ENCODE measurements at places on chromosomes 6 and 20. TPM values are rescaled to one million over a fixed set of nuclear protein-coding genes. Genes with fewer than 3 reads are reported as not detected.

FGD2 gene
- 0.16 TPM for total RNA-seq

PPIL4 gene
- 29.5 TPM for total RNA-seq

TGM2 gene
- total RNA-seq: 269 TPM

MMP24 gene
- total RNA-seq: 0.71 TPM

CLVS2 gene
- not detected for total RNA-seq

CGA gene
- 0.96 TPM for total RNA-seq

ARFGAP1 gene
- 116 TPM for total RNA-seq

OOEP gene
- total RNA-seq: not detected

PSMF1 gene
- total RNA-seq: 179 TPM

FILIP1 gene
- total RNA-seq: 0.24 TPM

DNA sequence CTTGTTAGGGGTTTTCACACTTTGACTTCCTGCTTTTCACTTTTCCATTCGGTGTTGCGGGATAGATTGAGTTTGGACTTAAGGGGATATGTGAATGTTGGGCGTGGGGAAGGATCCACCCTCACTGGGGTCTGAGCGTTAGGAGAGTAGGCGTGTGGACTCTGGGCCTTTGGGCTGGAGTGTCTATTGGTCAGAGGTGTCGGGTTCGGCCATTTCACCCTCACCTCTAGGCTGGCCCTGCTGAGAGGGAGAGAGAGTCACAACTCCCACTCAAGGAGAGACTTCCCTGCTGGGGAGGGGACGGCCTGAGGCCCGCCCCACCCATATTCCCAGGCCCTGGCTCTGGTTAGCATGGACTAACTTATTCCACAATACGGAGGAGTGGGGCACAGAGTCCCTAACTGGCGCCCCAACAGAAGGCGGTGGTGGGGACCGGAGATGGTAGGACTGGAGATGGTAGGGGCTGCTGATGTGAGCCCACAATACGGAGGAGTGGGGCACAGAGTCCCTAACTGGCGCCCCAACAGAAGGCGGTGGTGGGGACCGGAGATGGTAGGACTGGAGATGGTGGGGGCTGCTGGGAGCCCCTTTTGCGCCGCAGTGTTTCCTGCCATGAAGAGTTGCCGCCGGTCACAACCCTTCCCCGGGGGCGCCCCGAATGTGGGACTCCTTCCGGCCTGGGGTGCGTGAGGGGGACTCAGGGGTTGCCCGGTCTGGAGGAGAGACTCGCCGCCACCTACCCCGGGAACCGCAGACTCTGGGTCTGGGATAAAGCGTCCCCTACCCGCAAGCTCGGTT, 1.4 kb upstream of the PTPRA start:
- H3K36me3 ChIP-seq: 0 out of 2 replicates have a peak, but pooled peaks cover 3% of the 10 kb centered on the region
- H3K4me1 ChIP-seq: peaks cover 71% of the 10 kb centered on the region
- no peaks in the 10 kb centered on the region for H3K27me3 ChIP-seq

DNA sequence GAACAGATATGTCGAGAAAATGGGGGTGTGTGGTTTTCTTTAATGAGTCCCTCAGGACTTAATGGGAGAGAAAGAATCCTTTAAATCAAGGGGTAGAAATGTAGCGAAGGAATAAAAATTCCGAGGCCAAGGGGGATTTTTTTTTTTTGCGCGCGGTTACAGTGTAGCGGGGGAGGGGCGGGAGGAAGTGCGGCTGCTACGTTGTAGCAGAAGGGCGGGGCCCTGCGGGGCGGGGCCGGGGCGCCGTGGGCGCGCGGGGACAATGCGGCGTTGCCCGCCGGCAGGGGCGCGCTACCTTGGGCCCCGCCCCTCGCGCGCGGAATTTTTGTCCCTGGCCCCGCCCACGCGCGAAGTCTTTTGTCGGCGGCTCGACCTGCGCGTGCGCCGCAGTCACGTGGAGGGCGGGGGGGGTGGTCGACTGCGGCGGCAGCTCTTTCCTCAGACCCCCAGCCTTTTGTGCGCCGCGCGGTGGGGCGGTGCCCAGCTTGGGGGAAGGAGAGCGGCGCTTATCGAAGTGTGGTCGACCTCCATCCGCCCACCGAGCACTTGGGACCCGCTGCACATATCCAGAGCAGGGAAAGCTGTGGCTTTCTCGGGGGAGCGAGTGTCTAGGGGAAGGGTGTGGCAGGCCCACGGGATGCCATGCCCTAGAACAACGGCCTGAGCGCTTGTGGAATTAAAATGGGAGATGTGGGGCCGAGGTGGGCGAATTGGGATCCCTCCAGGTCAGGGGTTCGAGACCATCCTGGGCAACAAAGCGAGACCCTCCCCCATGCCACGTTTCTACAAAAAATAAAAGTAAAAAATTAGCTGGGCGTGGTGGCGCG, 1.3 kb downstream of the TUBB start:
- peaks cover 65% of the 10 kb centered on the region for H3K4me1 ChIP-seq
- H3K36me3 ChIP-seq: peaks cover 65% of the 10 kb centered on the region
- H3K27ac ChIP-seq: peak overlapping the region; percentile 91

- no peak overlapping the region for H3K4me3 ChIP-seq
- no peak overlapping the region for H3K27ac ChIP-seq
- no peak for DNase-seq
These were observed 201.6 kb downstream of the ISM1 start for GRCh38 chr20:13422637-13423036.

- no peaks in the 10 kb centered on the region for H3K36me3 ChIP-seq
- H3K27me3 ChIP-seq: peaks cover 9% of the 10 kb centered on the region
- H3K27ac ChIP-seq: no peak overlapping the region
- no peak overlapping the region for H3K4me3 ChIP-seq
- H3K4me1 ChIP-seq: no peaks in the 10 kb centered on the region
- no peak for DNase-seq
These were observed 131.0 kb upstream of the IFNGR1 start for GRCh38 chr6:137349856-137350830.

- H3K4me3 ChIP-seq: no peak overlapping the region
- no peaks in the 10 kb centered on the region for H3K4me1 ChIP-seq
- H3K27me3 ChIP-seq: peaks cover 31% of the 10 kb centered on the region
These were observed 33.2 kb upstream of the SULF2 start for GRCh38 chr20:47818466-47818865.

DNA sequence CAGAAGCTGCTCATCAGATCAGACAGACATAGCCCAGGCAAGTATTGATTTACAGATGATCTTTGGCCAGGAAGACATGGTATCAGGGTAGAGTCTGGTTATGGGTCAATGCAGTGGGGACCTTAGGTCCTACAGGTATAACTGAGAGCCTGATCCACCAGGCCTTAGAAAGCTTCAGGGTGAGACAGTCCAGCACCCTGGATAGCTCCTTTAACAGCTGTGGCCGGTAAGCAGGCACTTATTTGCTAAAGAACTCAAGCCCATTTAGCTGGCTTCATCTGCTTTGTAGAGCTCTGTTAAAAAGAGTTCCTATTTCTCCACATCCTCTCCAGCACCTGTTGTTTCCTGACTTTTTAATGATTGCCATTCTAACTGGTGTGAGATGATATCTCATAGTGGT, 39.6 kb downstream of the ESR1 start:
- DNase-seq: no peak
- no peaks in the 10 kb centered on the region for H3K4me1 ChIP-seq
- no peaks in the 10 kb centered on the region for H3K27me3 ChIP-seq
- no peaks in the 10 kb centered on the region for H3K36me3 ChIP-seq

DNA sequence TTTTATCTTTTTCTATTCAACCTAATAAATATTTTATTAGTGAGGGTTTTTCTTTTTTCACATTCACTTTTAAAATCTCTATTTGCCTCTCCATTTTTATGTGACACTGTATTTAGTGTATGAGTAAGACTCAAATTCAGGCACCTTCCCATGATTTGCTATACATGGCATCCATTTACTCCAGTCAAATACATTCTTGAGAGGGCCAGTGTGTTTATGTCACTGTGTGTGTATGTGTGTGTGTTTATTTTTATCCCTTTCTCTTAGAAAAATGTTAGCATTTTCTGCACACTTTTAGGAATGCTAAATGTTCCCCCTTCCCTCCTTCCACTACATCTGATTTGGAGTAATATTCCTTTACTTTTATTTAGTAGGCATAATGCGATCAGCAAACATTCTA, 290.0 kb downstream of the PACRG start:
- no peaks in the 10 kb centered on the region for H3K36me3 ChIP-seq
- H3K27ac ChIP-seq: no peak overlapping the region
- no peak overlapping the region for H3K4me3 ChIP-seq
- DNase-seq: peak; percentile 45

GRCh38 chr6:127464881-127465459, 5.8 kb upstream of the KIAA0408 start:
- peak; percentile 72 for DNase-seq
- H3K4me3 ChIP-seq: no peak overlapping the region
- H3K27me3 ChIP-seq: peaks cover 2% of the 10 kb centered on the region
- no peaks in the 10 kb centered on the region for H3K36me3 ChIP-seq
- peaks cover 44% of the 10 kb centered on the region for H3K4me1 ChIP-seq
- peak overlapping the region; percentile 61 for H3K27ac ChIP-seq

- H3K4me1 ChIP-seq: peaks cover 13% of the 10 kb centered on the region
- H3K27ac ChIP-seq: no peak overlapping the region
- no peaks in the 10 kb centered on the region for H3K36me3 ChIP-seq
- DNase-seq: no peak
These were observed 371.0 kb upstream of the RUNX2 start for GRCh38 chr6:44957156-44957555.

DNA sequence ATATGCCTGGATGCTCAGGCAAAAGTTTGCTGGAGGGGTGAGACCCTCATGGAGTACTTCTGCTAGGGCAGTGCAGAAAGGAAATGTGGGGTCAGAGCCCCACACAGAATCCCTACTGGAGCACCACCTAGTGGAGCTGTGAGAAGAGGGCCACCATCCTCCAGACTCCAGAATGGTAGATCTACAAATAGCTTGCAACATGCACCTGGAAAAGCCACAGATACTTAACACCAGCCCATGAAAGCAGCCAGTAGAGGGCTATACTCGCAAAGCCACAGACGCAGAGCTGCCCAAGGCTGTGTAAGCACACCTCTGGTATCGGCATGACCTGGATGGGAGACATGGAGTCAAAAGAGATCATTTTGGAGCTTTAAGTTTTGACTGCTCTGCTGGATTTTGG, 60.7 kb upstream of the GJE1 start:
- no peak for DNase-seq
- H3K27me3 ChIP-seq: peaks cover under 1% of the 10 kb centered on the region
- no peak overlapping the region for H3K27ac ChIP-seq
- H3K4me3 ChIP-seq: no peak overlapping the region
- H3K36me3 ChIP-seq: no peaks in the 10 kb centered on the region

- no peaks in the 10 kb centered on the region for H3K27me3 ChIP-seq
- DNase-seq: peak; percentile 81
- H3K4me1 ChIP-seq: peaks cover 73% of the 10 kb centered on the region
These were observed 29.7 kb downstream of the STK35 start for GRCh38 chr20:2131366-2131765.

GRCh38 chr6:145749632-145750031, 14.3 kb upstream of the EPM2A start:
- H3K4me1 ChIP-seq: peaks cover 34% of the 10 kb centered on the region
- H3K4me3 ChIP-seq: peak overlapping the region; percentile 39
- peaks cover 11% of the 10 kb centered on the region for H3K36me3 ChIP-seq
- H3K27ac ChIP-seq: peak overlapping the region; percentile 92
- peak; percentile 89 for DNase-seq

GRCh38 chr6:142926494-142927270, 18.3 kb downstream of the HIVEP2 start:
- H3K27ac ChIP-seq: peak overlapping the region; percentile 94
- peaks cover 53% of the 10 kb centered on the region for H3K4me1 ChIP-seq
- H3K4me3 ChIP-seq: peak overlapping the region; percentile 91

DNA sequence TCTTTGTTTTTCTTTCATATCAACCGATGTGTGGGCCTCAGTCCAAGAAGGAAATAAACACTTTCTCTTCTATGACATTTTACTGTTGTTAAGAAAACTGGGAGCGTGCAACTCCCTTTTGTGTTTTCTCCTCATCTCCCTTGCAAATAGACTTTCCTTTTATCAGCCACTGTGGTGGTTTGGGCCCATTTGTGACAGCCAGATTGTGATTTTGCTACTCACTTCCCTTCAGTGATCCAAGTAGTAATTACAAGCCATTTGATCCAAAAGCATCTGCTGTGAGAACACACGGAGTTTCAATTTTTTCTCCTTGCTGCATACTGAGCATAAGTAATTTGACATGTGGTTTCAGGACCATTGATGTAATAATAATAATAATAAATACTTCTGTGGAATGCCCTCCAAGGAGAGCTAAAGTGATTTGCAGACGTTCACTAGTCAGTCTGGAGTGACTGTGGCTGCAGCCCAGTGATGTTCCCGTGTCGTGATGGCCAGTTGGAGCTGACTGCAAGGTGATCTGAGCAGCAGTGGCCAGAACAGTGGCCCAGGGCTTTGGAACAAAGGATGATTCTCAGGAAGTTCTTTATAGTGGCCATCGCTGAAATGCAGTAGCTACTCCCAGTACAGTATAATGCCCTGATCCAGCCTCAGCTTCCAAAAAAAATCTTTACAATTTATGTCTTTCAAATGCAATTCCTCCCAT, 91.9 kb upstream of the CLDN20 start:
- DNase-seq: peak; percentile 40
- H3K36me3 ChIP-seq: peaks cover 4% of the 10 kb centered on the region
- H3K27ac ChIP-seq: peak overlapping the region; percentile 87

- peak overlapping the region; percentile 84 for H3K4me3 ChIP-seq
- H3K36me3 ChIP-seq: peaks cover 23% of the 10 kb centered on the region
- peak overlapping the region; percentile 93 for H3K27ac ChIP-seq
- H3K27me3 ChIP-seq: no peaks in the 10 kb centered on the region
These were observed 23.1 kb upstream of the MROH8 start for GRCh38 chr20:37202267-37202943.

GRCh38 chr6:34524971-34525370, 31.2 kb downstream of the SPDEF start:
- peaks cover 9% of the 10 kb centered on the region for H3K27me3 ChIP-seq
- H3K4me3 ChIP-seq: no peak overlapping the region
- H3K36me3 ChIP-seq: no peaks in the 10 kb centered on the region
- peaks cover 7% of the 10 kb centered on the region for H3K4me1 ChIP-seq
- no peak for DNase-seq

DNA sequence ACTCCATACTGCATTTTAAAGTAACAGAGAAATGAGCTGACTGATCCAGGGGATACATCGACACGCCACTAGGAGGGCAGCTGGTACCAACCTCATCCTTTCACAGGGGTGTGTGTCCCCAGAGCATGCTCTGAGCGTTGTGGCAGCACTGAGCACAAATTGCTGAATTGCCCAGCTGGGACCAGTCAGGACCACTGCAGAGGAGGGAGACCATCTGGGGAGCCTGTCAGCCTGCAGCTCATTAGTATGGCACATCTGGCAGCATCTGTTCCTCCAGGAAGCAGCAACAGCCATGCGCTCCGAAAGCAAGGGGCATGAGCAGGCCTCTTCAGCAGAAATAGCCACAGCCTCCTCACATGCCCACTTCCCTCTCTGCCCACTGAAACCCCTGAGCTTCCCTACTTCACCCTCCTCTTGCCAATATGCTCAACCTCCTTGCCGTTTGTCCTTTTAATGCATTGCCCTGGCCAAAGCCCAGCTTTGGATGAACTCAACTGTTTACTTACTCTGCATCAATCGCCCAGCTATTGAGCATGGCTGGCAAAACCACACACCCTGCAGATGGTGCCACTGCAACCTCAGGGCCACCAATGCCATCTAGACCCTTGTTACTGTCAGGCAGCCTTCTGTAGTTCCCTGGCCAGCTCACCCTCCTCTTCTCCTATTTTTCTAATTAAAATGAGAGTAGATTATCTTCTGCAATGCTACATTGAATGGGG, 77.6 kb upstream of the NEDD9 start:
- DNase-seq: no peak
- H3K27me3 ChIP-seq: peaks cover 1% of the 10 kb centered on the region
- no peaks in the 10 kb centered on the region for H3K36me3 ChIP-seq
